ENCODE measurements at places on chromosomes 12 and 14.

GRCh38 chr12:92702754-92703679 lies at the start of gene PLEKHG7:
TSS of gene PLEKHG7 (plus strand) at chr12:92702989. CDS start at chr12:92706632, 3,643 bp downstream.
- no peak for DNase-seq

DNA sequence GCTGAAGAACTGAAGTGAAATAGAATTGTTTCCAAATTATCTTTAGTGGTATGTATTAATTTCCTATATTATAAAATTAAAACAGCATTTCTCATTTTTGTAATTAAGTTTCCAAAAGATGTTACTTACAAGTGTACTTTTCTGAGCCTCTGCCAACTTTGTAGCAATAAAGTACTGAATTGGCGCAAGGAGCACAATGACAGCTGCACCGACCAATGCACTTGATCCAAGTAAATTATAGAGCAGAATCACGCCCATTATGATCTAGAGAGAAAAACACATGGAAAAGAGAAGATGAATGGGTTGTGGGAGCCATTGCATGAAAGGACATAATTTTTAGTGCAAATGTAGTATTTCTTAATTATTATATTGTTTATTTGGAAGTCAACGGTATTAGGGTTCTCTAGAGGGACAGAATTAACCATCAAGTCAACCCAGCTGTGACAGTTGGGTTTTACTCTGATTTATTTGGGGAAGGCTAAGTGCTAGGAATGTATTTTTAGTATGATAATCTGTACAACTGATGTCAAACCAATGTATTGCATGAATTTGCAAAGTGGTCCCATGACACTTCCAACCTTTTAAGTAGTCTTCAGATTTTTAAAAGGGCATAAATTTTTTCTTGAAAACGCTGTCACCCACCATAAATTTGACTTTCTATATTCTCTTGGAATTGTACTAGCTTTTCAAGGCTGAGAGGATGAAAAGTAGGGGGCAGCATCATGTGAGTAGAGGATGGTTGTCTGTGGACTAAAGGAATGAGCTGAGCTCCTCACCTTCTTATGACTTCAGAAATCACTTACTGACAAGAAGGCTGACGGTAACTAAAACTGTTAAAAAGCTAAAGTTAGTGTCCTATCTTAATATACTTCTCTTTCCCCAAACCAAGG lies 33.0 kb downstream of the ABCC9 start:
- no peak for DNase-seq

DNA sequence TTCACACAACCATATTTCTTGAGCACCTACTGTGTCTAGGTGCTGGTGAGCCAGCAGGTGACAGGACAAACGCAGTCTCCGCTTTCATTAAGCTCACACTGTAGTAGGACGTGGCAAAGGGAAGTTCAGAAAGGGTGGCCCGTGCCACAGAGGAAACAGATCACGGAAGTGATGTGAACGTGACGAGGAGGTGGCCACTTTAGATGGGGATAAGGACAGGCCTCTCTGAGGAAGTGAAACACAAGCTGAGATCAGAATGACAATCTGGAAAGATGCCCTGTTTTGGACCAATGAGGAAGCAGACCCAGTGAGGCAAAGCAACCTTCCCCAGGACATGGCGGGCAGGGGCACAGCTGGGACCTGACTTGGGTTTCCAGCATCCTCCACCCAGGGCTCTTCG lies 127.4 kb upstream of the PRMT8 start:
- no peak for DNase-seq

GRCh38 chr12:118183711-118184110 lies 47.8 kb downstream of the PEBP1 start:
- no peak for DNase-seq

DNA sequence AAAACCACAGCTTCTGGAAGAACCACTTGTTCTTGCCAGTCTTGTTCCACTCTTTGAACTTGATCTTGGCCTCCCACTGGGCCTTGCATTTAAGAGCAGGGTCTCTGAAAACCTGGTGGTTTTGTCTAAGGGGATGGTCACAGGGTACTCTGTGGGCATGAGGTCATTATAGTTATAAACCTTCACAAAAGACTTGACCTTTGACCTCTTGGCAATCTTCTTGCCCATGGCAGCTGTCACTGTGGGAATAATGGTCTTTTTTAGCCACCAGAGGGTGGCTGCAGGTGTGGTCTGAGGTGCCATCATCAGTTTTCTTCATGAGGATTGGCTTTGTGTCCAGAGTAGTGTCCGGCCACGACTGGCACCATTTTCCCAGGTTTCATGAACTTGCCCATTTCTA lies 9.1 kb downstream of the ATP6V0A2 start:
- DNase-seq, result no peak

DNA sequence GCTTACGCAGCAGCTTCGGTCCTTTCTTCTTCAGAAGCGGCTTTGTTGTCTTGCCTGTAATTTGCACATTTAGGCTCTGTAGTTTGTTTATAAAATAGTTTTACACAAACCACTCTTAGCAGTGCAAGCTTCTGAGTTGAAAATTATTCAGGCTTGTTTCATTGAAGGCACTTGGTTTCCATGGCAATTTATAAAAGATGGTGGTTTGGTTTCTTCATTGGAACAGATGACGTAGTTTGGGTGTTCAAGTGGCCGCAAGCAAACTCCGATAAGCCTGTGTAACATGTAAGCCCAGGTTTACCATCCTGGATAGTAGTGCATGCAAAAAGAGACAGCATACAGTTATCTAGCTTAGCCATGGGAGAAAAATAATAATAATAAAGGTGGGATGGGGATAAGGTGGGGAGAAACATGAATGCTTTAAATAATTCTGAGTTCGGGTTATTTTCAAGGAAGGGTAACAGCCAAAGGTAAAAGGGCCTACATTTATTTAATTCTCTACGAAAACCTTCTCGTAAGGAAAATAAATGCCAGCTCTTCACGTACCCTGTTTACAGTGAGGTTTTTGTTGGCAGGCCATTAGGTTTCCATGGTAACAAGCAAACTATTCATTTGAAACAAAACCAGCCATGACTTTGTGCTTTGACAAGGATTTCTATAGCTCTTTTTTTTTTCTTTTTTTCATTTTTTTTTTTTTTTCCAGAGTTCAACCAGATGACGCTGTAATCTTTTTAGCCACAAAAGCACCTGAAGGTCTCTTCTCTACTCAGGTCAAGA lies 189.6 kb upstream of the RPL10L start:
- DNase-seq, result no peak

DNA sequence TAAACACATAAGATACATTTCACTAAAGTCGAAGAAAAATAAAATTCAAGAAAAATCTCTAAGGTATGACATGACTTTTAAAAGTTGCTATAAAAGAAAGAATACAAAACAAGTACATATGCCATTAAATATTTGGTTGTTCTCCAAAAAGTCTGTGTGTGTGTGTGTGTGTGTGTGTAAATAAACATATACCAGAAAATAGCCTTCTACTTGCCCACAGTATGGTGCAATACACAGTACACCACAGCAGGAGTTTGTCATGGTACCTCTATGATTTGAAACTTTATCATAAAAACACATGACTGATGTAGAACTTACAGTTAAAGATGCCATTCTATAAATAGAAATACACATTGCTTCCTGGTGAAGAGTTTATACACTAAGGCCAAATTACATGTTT lies 692.7 kb upstream of the MGAT4C start:
- no peak for DNase-seq

DNA sequence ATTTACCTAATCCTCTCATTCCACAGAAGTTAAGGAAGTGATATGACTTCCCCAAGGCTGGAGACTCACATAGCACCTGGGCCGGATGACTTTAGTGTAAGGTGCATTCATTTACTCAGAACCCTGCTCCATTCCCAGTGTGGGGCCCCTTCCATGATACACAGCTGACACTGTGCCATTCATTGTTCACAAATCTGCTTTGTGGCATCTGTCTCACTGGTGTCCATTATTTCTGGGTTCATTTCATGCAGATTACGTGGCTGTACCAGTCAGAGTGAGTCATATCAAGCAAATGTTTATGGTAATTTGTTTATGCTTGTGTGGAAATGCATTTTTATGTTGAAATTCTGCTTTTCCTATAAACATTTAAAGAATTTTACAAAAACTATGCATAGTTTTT lies 5.2 kb downstream of the ANO4 start:
- no peak for DNase-seq

DNA sequence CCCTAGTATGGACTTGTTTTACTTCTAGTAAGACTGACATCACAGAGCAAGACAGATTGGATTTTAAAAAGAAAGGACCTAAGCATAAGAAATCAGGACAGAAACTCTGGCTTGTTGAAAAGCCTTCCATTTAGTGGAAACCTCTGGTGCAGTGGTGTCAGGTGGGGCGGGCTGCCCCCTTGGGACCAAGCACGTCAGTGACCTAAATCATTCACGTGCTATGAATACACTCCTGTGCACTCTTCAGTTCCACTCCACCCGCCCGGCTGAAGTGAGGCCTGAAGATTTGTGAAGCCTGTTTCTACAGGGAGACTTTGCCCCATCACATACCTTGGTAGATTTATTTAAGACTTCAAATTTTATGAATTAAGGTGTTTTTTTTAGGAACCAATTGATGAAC lies 58.2 kb upstream of the STRN3 start:
- no peak for DNase-seq

GRCh38 chr14:98932431-98933325 lies 339.3 kb downstream of the BCL11B start:
- no peak for DNase-seq

DNA sequence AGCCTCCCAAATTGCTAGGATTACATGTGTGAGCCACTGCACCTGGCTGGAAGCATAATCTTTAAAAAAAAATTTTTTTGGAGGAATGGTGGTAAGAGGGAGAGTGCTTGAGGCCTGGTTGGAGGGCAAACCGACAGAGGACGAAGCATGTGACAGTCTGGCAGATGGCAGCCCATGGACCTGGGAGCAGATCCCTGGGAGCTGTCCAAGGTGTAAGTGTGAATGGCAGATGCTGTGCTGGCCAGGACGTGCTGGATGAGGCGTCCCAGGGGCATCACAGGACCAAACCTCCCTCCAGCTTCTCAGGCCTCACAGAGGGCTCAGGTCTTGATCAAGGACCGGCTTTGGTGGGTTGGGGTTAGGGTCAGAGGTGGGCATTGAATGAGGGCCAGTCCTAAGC lies 128.4 kb upstream of the NCOR2 start:
- DNase-seq, result no peak

DNA sequence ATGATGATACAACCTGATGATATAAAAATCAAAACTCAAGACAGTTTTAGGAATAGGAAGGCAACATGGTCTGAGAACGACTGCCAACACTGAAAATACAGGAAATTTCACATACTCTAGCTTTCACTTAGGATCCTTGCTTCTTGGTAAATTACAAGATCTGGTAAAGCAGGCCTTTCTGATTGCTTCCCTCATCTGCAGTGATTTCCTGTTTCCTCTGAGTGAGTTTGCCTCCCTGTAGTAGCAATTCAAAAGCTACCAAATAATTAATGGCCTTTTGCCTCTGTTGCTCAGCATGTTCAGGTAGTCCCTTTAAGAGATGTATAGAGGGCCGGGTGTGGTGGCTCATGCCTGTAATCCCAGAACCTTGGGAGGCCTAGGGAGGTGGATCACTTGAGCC lies 2.0 kb upstream of the IRAK3 start:
- DNase-seq, result no peak
